Stimulated activated CD4-positive, alpha-beta T cell treated with anti-CD3 and anti-CD28 coated beads, Interleukin-1b, Interleukin-23, amount 100 ng/mL, for 24 hours (primary cell): ENCODE measurements at places on chromosomes 1 and 21.

DNA sequence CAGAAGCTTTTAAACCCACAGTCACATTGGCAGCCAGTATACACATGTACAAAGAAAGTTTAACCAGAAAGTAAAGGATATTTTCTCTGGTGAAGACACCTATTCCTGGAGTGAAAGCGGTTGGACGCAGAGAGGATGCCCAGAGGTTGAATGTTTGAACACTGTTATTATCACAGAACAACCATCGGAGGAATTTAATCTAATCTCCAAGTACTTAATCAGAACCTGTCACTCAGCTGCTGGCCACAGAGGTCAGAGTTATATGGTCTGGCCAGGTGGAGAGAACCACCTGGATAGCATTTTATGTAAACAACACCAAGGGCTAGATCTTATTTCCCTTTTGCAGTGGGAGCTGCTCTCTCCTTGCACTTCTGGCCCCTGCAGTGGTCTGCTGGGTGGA lies 29.4 kb downstream of the SPATA46 start:
- no peak for DNase-seq

DNA sequence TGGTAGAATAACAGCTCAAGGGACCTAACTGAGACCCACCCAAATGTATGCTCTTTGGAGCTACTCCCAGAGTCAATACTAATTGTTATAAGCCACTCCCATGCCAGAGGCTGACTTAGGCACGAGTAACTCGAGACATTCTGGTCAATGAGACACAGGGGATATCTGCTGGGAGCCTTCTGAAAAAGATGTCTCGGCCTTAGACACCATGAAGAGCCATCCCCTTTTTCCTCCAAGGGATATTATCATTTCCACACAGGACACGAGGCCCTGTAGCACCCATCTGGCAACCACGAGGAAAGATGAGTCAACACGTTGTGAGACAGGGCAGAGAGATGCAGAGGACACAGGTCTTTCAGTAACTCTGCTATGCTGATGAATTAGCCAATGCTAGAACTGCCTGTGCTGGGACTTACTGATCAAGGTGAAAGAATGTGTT lies 30.7 kb downstream of the ITPKB start:
- DNase-seq: no peak

GRCh38 chr1:243726806-243727502 lies 123.1 kb downstream of the AKT3 start:
- DNase-seq: no peak

GRCh38 chr1:208183977-208184911 lies 59.9 kb downstream of the PLXNA2 start:
- no peak for DNase-seq

- DNase-seq: no peak
Measured at GRCh38 chr1:172468296-172468695, 24.4 kb upstream of the PIGC start.

DNA sequence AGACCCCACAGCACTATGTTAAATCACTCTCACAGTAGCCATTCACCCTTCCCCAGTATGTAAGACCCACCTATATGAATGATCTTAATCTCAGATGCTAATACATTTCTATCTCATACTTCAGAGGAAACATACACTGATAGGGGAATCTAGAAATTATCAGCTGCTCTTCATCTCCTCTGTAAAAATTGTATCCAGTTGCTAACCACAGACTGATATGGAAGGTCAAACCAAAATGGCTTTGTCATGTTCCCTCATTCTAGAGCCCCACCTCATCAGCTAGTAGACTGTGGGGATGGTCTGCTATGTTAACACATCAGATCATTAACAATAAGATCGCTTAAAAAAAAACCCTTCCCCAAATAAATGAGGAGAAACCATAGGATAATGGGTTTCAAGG lies 71.7 kb downstream of the UBR4 start:
- DNase-seq: no peak

- DNase-seq: no peak
Measured at GRCh38 chr1:167645625-167646414, 15.8 kb downstream of the RCSD1 start.

GRCh38 chr1:151994956-151995355 lies 1.3 kb upstream of the S100A10 start:
- no peak for DNase-seq

DNA sequence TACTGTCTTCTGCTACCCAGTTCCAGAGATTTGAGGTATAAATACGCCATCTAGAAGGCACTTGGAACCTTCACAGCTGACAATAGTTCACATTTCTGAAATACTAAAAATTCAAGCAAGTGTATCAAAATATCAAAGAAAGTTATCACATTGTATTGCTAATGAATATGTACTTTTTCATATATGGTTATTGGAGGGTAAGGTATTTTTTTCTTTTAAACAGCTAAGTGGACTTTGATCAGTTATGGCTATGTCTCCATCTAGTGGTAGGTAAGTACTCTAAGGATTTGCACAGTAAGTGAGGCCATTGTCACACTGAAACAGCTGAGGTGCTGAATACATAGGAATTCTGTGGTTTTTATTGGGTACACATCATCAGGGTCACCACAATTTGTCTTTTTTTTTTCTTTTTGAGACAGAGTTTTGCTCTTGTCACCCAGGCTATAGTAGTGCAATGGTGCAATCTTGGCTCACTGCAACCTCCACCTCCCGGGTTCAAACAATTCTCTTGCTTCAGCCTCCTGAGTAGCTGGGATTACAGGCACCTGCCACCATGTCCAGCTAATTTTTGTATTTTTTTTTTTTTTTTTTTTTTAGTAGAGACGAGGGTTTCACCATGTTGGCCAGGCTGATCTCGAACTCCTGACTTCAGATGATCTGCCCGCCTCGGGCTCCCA lies 49.1 kb upstream of the CR2 start:
- DNase-seq: no peak

GRCh38 chr1:27258598-27258997 lies 24.2 kb downstream of the WDTC1 start:
- DNase-seq: no peak

GRCh38 chr1:209160230-209160629 lies 423.3 kb upstream of the CAMK1G start:
- DNase-seq: no peak

GRCh38 chr1:161038523-161039153 lies at the start of gene TSTD1:
TSTD1 (minus strand) TSS chr1:161038964; CDS start chr1:161038889, 75 bp downstream.
- DNase-seq: peak; percentile 68

- DNase-seq: no peak
Measured at GRCh38 chr21:41511858-41512257, 3.9 kb upstream of the TMPRSS2 start.

GRCh38 chr1:227937838-227938145 lies 9.9 kb downstream of the WNT9A start:
- DNase-seq: no peak

- no peak for DNase-seq
Measured at GRCh38 chr1:63882048-63882704, 108.4 kb downstream of the ROR1 start.

DNA sequence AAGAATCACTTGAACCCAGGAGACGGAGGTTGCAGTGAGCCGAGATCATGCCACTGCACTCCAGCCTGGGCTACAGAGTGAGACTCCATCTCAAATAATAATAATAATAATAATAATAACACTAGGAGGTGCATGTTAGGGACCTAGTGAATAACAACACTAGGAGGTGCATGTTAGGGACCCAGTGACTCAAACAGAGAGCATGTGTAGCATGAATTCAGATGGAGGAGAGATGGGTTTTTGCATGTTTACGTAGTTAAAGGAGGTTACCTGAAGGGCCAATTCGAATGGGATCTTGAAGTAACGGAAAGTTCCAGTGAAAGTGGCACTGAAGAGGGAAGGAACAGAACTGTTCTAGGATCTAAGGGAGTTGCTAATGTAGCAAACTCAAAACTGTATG lies 7.1 kb upstream of the KCNK1 start:
- DNase-seq: no peak

DNA sequence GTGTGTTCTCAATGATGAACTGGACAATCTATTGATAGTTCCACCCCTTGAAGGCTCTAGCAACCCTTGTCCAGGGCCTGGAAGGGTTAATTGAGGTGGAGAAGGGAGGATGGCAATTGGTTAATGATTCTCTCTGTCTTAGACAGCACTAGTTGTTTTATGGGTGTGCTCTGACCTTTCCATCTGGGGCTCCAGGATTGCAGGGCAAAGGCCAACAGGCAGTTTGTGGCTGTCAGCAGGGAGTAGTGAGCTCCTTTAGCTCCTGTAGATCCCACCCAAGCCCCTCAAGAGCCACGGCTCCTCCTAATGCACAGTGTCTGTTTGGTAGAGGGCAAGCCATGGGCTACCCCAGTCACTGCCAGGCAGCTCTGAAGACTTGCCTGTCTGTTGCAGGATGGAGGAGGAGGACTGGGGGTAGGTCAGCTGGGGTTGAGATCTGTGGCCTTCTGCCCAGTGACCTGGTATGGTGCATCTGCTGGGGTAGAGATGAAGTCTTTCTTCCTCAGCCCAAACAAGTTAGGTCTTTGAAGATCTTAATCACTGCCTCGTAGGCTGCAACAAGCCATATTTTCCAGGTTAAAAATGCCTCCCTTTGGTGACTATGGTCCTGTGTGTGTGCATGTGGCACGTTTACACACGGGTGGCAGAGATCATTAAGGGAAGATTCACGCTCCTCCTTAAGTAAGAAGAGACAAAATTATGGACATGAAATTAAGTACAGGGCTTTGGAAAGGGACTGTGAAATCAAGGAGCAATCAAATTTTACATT lies 7.7 kb downstream of the MROH7 start:
- DNase-seq: no peak

DNA sequence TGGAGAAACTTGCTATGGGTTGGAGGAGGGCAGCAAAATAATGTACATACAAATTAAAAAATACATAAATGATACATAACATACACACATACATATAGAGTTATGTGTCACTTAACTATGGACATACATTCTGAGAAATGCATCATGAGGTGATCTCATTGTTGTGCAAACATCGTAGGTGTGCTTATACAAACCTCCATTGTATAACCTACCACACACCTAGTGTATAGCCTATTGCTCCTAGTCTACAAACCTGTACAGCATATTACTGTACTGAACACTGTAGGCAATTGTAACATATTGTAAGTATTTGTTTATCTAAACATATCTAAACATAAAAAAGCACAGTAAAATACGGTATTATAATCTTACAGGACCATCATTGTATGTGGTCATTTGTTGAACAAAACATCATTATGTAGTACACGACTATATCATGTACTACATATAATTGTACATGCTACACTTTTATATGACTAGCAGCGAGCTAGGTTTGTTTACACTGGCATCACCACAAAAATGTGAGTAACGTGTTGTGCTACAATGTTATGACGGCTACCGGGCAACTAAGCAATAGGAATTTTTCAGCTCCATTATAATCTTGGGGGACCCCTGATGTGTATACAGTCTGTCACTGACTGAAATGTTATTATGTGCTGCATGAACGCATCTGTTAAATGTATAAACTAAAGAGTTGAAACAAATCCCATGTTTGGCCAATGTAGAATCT lies 35.5 kb downstream of the ITGB3BP start:
- DNase-seq: no peak

DNA sequence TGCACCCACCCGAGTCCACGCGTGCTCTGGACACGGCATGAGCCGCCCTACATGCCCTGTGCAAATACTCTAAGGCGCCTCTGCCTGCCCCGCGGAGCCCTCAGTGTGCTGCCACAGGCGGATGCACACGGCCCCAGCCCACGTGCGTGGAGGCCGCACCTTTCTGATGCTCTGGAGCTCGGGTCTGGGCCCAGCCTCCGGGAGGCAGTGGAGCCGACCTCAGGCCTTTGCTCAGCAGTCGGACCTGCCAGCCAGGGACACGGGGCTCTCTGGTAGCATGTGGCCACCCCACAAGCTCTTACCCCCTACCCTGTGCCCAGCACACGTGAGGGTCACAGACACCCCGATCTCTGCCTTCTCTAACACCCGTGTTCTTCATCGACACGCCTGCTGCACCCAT lies 2.1 kb downstream of the TMEM240 start:
- DNase-seq: no peak

- DNase-seq: no peak
Measured at GRCh38 chr21:45319461-45320211, 31.9 kb upstream of the POFUT2 start.

DNA sequence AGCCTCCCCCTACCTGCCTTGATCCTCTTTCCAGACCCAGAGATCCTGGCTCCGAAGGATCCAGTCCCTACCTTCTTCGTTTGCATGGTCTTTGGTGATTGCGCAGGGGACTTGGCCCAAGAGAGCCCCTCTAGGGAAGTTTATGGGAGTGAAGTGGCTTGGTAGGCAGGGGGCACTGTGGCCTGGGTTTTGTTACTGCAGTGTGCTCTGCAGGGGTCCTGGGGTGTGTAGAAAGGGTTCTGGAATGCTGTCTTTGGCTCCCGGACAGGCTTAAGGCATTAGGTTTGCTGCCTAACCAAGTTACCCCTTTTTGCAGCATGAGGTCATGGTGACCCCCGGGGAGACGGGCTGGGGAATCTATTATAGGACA lies 3.8 kb downstream of the ATP8B2 start:
- no peak for DNase-seq

GRCh38 chr1:178408871-178409270 lies 87.9 kb downstream of the CLEC20A start:
- no peak for DNase-seq

GRCh38 chr1:30572192-30572591 lies 151.2 kb downstream of the MATN1 start:
- DNase-seq: no peak

DNA sequence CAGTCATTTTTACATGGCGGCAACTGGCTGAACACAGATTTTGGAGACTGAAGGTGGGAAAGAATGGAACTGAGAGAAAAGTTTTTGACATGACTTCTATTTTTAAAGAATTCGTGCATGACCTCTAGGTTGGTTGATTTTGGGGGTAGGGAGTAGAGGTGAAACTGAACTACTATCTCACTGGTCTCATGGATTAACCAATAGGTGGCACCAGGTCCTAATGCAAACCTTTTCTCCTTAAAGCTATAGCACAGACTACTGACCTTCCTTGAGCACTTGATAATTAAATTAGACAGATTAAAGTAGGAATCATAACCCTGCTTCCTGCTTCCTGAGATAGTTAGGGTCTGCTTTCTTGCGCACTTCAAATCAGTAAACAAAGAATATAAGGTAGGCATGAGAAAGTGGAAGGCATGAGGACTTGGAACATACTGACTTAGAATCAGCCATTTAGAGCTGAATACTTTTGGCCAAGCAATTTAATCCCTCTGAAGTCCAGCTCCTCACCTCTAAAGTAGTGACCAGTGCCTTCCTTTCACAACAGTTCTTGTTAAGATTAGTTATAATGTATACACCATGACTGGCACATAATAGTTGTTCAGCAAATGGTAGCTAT lies 206.0 kb downstream of the CENPF start:
- DNase-seq: no peak

- no peak for DNase-seq
Measured at GRCh38 chr1:186292875-186293274, 82.2 kb downstream of the TPR start.
